ENCODE measurements at places on chromosomes 7 and 10.

- no peak for DNase-seq
Observed at GRCh38 chr7:1496531-1497292, 7.5 kb downstream of the INTS1 start.

- peak; percentile 8 for DNase-seq
Observed at GRCh38 chr10:29239569-29240472, 49.0 kb upstream of the LYZL1 start.

GRCh38 chr7:123635551-123636359, 19.9 kb upstream of the LMOD2 start:
- peak; percentile 17 for DNase-seq

GRCh38 chr7:95904099-95904498, 131.7 kb downstream of the DYNC1I1 start:
- DNase-seq = no peak

GRCh38 chr7:1536743-1537534, 6.4 kb downstream of the MAFK start:
- peak; percentile 99 for DNase-seq

DNA sequence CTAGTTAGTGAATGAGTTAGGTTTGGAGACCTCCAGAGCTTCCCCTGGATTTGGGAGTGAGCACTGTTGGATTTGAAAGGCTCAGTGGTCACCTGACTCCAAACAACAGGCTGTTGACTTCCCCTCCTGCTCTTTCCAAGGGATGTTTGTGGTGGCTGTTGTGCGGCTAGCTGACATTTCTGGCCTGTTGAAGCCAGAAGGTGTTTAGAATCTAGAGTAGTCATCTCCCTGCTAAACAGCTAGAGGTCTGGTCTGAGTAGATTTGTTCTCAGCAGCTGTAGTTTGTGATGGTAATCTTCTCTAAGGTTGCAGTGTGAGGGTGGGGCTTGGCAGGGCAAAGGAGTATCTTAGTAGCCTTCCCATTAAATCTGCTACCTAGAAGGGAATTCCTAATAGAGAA, 30.1 kb downstream of the BPGM start:
- DNase-seq = no peak

DNA sequence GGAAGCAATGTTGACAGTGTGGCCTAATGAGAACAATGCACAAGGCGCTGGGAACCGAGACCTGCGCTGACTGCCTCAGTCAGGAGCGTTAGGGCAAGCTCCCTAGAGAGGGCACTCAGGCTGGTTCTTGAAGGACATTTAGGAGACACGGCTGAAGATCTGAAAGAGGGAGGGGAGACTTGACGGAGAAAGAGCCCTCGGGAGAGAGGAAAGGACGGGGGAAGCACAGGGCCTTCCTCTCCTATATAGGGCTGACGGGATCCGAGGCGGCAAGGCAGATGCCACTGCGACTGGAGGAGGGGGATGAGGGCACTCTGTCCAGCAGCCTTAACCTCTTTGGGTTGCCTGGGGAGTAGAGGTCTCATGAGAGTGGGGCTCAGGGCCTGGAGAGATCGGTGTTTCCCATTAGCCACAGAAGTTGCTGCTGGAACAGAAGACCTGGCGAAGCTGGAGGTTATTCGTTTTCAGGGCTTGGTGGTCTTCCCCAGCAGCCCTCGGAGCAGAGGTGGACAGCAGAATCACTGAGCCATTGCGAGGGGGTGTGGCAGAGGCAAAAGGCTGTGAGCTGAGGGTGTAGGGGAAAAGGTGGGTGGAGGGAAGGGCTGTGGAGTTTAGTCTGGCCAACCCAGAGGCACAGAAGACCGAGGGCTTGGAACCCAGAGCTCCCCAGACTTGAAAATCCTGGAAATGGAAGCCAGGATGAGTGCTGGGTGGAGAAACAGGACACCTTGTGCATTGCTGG, 36.0 kb downstream of the CLEC2L start:
- DNase-seq = no peak

DNA sequence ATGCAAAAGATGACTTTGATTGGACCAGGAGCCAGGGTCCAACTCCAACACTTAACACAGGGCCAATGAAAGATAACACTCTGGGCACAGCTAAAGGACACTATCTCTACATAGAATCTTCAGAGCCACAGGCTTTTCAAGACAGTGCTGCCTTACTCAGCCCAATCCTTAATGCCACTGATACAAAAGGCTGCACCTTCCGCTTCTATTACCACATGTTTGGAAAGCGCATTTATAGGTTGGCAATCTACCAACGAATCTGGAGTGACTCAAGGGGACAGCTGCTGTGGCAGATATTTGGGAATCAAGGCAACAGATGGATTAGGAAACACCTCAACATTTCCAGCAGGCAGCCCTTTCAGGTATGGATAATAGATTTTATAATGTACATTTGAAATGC, 160.7 kb downstream of the MALRD1 start:
- no peak for DNase-seq

DNA sequence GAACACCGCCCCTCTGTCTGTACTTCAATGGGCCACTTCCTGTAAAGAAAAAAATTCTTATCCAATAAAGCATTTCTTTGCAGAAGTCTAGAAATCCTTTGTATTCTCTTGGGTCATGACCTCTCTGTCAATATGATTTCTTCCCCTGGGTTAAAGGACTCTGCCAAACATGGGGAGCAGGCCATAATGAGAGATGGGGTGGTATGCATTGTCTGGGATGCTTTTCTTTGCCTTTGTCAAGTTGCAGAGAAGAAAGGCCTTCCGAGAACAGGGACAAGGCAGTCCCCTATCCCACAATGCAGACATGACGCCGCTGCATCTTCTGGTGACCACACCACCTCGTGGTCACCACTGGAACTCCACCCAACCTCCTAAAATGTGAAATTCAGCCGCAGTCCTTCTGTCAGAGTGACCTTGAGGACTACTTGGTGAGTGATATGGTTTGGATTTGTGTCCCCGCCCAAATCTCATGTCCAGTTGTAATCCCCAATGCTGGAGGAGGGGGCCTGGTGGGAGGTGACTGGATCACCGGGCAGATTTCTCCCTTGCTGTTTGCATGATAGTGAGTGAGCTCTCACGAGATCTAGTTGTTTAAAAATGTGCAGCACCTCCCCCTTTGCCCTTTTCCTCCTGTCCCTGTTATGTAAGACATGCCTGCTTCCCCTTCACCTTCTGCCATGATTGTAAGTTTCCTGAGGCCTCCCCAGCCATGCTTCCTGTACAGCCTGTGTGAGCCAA, 15.2 kb upstream of the FRMPD2 start:
- peak; percentile 52 for DNase-seq

GRCh38 chr10:22623633-22624253, 90.6 kb downstream of the PIP4K2A start:
- DNase-seq = no peak

DNA sequence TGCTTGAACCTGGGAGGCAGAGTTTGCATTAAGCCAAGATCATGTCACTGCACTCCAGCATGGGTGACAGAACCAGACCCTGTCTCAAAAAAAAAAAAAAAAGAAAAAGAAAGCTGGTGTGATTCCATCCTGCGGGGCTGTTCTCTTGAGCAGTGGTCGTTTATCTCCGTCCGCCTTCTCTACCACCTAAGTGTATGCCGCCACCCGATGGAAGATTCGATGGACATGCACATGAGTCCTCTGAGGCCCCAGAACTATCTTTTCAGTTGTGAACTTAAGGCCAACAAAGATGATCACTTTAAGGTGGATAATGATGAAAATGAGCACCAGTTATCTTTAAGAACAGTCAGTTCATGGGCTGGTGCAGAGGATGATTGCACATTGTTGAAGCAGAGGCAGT, 65.7 kb downstream of the ABRAXAS2 start:
- DNase-seq = no peak

GRCh38 chr10:44105696-44106095, 279.2 kb downstream of the CXCL12 start:
- DNase-seq = no peak

- DNase-seq = no peak
Observed at GRCh38 chr10:132481690-132482089, 55.9 kb upstream of the INPP5A start.

DNA sequence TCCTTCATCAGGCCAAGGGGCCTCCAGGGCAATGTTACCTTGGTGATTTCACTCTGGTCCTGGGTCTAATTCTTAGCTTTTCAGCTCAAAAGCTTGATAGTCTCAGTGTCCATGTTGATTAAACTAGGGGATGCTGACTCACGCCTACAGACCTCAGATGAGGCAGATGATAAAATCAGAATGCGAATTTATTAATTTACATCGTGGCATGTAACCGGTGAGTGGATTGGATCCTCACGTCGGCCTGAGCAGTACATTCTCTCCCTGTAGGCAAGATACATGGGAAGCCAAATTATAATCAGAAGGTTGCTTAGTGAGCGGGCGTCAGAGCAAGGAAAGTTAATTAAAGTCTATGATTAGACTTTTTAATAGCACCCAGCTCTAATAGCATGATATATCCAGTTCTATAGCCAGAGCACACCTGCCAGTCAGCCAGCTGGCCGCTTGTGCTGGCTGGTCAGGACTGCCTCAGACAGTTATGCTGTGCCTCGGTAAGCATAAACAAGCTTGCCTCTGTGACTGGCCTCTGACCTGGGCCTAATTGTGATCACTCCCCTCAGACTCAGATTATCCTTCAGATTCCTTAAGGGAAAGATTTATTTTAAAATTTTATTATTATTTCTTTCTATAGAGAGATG, 20.2 kb upstream of the CPA5 start:
- no peak for DNase-seq

GRCh38 chr7:75878769-75879611, at the start of gene RHBDD2:
TSS of gene RHBDD2 (plus strand) at chr7:75879034. CDS start at chr7:75879083, 49 bp downstream.
- peak; percentile 92 for DNase-seq

- no peak for DNase-seq
Observed at GRCh38 chr10:62843600-62843999, 27.4 kb upstream of the EGR2 start.

DNA sequence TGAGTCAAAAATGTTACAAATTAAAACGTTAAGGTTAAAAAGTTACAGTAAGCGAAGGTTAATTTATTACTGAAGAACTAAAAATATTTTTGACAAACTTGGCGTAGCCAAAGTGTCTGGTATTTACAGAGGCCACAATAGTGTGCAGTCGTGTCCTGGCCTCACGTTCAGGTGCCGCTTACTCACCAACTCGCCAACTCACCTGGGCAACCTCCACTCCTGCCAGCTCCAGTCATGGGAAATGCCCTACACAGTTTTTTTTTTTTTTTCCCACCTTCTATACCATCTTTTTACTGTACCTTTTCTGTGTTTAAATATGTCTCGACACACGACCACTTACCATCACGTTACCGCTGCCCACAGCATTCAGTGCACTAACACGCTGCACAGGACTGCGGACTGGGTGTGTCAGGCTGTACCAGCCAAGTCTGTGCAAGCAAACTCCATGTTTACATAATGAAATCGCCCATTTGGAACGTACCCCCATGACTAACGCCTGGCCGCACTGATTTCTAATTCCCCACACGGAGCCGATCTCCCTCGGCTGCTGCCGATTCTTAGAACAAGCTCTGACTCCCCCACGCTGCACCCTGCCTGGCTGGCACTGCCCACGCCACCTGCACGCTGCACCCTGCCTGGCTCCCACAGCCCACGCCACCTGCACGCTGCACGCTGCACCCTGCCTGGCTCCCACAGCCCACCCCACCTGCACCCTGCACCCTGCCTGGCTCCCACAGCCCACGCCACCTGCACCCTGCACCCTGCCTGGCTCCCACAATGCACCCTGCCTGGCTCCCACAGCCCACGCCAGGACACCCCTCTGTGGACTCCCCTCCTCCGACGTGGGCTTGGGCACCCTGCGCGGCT, 203.1 kb downstream of the ZMYND11 start:
- DNase-seq = peak; percentile 24

- DNase-seq = peak; percentile 54
Observed at GRCh38 chr7:90384433-90384832, 18.8 kb upstream of the CLDN12 start.

DNA sequence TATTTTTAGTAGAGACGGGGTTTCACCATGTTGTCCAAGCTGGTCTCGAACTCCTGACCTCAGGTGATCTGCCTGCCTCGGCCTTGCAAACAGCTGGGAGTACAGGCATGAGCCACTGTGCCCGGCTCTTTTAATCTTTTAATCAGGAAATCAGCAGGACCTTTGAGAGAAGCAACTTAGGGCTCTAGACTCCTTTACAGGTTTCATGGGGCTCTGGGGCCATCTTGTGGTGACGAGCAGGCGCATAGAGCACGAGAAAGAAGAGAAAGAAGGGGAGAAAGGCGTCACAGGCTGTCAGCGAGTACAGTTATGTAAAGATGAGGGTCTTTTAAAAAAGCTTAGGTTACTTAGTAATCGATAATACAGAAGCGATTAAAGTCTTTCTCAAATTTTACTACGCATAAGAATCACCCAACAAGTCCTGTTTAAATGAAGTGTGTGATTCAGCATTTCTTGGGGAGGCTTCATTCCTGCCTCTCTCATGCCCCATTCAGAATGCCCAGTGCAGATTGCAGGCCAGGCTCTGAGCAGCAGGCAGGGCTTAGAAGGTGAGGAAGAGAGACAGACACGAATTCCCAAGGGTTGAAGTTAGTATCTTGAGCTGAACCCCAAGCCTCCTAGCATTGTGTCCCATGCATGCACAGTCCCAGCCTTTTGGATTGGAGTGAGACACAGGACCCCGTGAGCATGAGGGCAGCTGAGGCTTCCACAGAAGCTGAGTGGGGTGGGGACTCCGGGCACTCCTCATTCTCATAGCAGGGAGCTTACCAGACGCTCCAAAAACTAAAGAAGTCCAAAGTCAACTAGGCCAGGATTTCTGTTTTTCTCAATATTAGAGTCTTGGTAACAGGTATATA, 23.6 kb upstream of the PFKP start:
- peak; percentile 82 for DNase-seq

GRCh38 chr10:29117781-29118180, 171.1 kb upstream of the LYZL1 start:
- DNase-seq = no peak

GRCh38 chr10:27153329-27153728, 855 bp downstream of the YME1L1 start:
- DNase-seq = no peak

DNA sequence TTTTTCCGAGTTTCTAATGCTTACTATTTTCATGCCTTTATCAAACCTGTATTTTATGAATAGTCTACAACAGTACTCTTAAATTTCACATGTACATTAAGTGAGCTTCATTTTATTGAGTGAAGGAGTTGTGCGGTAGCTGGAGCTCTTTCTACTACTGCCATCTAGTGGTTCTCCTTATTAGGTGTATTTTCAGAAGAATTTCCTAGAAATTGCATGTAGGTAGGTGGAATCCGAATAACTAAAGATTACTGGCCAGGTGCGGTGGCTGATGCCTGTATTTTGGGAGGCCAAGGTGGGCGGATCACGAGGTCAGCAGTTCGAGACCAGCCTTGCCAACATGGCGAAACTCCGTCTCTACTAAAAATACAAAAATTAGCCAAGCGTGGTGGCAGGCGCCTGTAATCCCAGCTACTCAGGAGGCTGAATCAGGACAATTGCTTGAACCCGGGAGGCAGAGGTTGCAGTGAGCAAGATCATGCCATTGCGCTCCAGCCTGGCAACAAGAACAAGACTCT, 38.3 kb downstream of the LRRC72 start:
- DNase-seq = peak; percentile 43

Measured in fibroblast of skin of back (primary cell).